GM12891 (cell line): ENCODE measurements at places on chromosomes 5 and 9.

DNA sequence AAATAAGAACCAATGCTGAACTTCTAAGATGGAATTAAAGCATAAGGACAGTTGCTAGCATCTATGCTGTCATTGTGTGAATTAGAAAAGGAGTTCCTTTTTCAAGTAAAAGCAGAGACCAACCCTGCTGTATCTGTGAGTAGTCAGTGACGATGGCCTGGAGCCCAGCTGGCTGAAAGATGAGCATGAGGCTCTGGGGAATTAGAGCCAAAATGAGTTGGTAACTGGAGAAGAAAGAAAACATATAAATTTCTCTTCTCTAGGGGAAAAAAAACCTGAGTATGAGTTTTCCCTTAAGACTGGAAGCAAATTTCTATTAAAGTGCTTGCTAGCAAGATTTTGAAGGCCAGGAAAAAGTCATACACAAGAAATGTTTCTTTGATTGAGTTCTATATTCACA is 1.6 kb upstream of the SPZ1 start:
- no peak for DNase-seq

GRCh38 chr5:114999176-114999575 is 170.5 kb downstream of the TRIM36 start:
- no peak for DNase-seq

- no peak for DNase-seq
Measured at GRCh38 chr5:81904861-81905260, 67.0 kb upstream of the ATG10 start.

- no peak for DNase-seq
Measured at GRCh38 chr9:13529321-13530104, 250.0 kb upstream of the MPDZ start.

GRCh38 chr5:59416451-59416850 is 477.1 kb downstream of the PDE4D start:
- no peak for DNase-seq

GRCh38 chr5:6143523-6143922 is 234.8 kb downstream of the MED10 start:
- DNase-seq, result no peak

DNA sequence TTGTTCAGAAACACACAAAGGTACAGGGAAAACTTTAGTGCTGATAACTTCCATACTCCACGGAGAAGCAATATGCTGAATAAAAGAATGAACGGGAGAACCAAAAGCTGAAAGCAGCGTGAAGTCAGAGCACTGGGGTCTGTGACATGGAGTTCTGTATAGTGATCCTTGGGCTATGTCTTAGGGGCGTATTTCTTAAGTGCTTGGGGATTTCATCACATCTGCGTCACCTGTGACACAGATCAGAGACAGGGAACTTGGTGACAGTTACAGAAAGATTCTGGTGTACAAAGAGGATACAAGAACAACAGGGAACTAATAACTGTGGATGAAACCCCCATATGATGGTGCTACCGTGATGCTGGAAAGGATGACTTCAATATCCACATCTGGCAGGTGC is 81.9 kb downstream of the MARCHF3 start:
- no peak for DNase-seq

DNA sequence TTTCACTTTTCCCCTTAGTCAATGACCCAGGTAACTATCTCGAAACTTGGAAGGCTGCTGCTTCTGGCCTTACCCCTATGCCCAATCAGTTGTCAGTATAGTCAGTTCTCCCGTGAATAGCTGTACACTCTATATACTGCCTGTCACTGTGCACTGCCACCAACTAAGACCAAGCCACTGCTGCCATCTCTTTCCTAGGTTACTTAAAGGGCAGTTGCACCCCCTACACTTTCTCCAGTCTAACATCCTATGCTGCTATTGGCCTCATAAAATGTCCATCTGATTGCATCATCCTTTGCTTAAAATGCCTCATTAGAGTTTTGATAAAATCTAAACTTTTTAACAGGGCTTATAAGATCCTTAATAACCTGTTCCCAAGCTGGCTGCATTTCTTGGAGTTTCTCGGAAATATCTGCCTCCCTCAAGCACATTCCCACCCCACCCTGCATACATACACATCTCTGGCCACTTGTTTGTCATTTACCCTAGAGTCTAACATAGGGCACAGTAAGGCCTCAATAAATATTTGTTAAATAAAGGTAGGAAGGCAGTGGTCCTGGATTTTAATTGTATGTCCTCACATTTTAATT is 32.8 kb upstream of the TNFAIP8 start:
- no peak for DNase-seq
